Heart left ventricle (tissue), 16 donors: ENCODE measurements at places on chromosomes 3 and 15. TPM values are rescaled to one million over a fixed set of nuclear protein-coding genes. Genes with fewer than 3 reads are reported as not detected.
A peak's percentile ranks its signal among the peaks of the same experiment; 100 is the strongest.

DNA sequence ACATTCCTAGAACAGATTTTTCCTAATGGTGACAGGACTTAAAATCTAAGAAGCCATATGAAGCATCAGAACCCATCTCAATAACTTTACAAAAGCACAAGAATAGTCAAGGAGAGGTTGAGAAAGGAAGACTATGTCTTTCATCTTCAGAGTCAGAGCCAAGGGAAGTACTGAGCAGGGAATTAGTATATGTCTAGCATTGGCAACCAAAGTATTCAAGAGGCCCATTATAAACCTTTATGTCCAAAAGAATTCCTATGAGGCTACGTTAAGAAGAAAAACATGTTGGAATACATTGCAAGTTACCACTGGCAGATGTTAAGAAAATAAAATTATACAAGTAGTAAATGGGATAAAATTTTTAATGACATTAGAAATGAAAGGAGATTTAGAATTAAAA, 150.5 kb downstream of the MAGI1 start:
- DNase-seq, result no peak

DNA sequence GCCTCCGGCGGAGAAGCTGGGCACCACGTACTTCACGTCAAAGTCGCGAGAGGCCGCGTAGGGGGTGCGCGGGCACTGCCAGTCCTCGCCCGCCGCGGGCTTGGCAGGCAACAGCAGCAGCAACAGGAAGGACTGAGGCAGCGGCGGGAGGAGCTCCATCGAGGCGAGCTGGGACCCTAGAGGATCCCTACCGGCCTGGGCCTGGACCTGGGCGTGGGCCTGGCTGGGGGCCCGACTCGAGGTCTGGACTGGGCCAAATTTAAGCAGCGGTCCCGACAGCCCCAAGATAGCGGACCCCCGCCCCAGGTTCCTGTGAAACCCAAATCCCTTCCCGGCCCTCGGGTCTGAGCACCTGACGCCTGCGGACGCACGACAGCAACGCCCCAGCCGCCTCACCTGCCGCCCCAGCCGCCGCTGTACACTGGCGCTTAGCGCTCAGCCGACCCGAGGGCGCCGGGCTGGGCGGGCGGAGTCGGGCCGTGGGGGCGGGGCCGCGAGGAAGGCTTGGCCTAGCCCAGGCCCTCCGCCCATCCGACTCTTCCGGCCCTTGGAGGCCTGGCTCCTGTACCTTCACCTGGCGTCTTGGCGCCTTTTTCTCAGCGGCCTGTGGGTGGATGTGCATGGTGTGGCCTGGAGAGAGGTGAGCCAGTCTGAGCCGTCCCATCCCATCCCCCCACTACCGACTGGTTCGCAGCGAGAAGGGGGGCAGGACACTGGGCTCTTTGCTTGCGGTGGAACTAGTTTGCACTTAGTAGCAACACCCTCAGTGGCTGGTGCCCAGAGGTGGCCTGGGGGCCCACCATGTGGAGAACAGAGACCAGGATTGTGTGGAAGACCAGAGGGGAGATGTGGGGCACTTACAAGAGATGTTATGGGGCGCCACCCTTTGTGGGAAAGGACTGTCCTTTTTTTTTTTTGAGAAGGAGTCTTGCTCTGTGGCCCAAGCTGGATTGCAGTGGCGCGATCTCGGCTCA, at the start of gene MST1R:
Gene MST1R, minus strand, starts transcription at position 423 of the 974 bp plus-strand sequence. Its CDS starts 264 bp downstream, at position 159.
- DNase-seq, result peak; percentile 75

DNA sequence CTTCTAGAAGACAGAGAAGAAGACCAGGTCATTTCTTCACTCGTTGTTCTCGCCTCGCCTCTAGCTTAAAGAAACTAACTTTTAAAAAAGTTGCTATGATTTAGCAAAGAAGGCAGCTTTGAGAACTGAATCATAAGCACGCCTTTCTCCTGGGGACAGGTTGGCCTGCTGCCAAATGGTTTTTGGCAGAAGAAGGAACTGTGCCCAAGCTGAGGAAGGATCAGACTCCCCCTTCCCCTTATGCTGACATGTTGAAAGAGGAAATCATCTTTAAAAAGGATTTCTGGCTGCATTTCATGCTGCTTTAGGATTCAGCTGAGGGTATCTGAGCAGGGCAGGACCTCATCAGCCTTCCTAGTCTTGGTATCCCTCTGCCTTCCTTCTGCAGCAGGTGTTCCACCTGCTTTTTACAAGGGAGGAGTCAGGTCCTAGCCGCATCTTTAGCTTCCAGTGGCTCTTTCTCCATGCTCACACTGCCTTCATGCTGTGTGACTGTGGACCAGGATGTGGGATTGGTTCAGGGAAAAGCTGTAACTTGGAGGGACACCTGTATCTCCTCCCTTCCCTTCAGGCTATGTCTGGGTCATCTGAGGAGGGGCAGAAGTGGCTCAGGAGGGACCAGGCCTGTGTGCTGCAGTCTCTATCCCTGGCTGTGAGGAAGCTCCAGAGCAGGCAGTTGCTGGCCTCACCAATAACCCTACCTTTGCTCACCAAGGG, 34.1 kb upstream of the HACD2 start:
- DNase-seq, result peak; percentile 73

GRCh38 chr3:172176061-172176770, 136.8 kb downstream of the FNDC3B start:
- DNase-seq, result no peak

DNA sequence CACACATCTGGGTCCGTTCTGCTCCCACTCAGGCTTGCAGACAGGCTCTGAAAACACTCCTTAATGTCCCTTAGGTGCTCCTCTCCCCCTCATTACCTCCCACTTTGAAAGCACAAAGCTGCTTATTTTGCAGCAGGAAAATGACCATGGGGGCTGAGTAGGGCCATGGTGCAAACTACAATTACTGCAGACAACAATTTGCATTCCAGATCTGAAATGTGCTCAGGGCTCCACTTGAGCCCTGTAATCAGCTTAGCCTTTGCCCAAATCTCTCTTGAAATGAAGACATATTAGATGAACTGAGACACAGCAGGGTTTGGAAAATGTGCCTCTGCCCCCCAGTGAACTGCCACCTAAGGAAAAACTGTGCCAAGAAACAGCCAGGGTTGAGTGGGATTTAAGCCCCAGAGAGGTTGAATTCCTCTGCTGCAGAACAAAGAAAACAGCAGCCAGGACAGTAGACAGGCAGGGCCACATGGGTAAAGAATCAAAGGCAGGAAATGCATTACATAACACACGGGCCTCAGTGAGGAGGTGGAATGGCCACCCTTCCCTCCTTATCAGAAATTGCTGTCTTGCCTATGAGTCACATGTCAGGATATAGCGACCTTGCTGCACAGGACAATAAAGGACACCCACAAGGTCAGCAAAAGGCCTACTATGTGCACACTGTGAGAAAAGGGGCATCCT, 126.8 kb upstream of the ARHGEF3 start:
- DNase-seq, result no peak

DNA sequence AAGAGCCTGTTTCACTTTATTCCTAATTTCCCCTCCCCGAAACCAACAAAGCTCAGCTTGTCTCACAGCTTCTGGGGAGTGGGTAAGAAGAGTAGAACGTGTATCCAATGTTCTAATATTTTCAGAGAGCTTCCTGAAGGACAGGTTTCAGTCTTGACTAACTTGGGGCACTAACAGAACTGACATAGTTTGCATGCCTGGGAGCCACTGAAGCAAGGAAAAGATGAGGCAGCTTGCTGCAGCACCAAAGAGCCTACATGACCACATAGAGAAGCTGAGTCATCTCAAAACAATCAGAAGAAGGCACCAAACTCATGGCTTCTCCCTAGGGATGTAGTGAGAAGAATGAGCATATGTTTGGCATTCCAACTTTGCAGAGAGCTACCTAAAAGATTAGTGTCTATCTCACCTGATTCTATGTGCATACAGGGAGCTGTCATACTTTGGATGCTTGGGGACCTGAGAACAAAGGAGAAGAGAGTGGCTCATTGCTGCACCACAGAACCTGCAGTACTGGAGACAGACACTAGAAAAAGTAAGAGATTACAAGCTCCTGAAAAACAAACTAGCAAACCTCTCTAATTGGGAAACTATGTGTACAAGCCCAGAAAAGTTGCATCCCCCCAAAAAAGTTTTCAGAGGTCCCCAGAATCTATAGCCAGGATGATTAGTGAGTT, 86.9 kb downstream of the DCLK3 start:
- no peak for DNase-seq

SLC38A3 gene
- 13.2 TPM for total RNA-seq

FRMD5 gene
- total RNA-seq, result 46.8 TPM
